ENCODE measurements at places on chromosomes 2 and 18.

DNA sequence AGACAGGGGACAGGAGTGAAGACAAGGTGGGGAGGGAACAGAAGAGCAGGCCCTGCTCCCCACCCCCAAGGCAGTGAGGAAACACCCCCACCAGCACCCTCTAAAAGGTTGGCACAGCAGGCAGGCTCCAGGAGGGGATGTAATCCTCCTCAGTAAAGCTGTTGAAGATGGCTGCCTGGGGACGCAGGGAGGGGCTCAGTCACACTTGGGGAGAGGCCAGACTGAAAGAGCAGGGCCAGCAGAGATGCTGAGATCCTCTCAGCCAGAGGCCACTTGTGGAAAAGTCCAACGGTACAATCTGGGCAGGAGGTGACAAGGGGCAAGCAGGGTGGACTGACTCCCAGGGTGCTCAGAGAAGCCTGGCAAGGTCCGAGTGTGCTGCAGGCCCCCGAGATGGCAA, 154.8 kb upstream of the ID2 start:
- DNase-seq: no peak

- no peak for DNase-seq
These were observed 110.4 kb upstream of the DYNAP start for GRCh38 chr18:54480616-54481015.

DNA sequence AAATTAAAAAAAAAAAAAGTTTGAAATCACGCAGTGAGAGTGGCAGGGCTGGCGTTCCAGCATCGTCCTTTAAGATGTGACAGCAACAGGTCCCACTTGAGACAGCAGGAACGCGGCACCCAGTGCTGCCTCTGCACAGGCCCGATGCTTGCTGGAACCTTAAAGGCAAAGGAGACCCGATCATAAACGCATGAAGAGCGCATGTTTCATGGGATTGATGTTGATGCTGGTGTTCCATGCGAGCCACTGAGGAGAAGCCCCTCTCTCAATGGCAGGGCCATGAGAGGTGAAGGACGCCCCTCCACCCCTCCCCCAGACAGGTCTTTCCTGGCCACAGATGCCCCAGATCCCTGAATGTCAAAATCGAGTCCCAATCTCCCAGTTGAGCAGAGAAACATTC, 17.9 kb upstream of the ALPI start:
- DNase-seq: no peak

GRCh38 chr2:85188852-85189251, 55.7 kb downstream of the TCF7L1 start:
- no peak for DNase-seq

- no peak for DNase-seq
These were observed 15.8 kb downstream of the INO80C start for GRCh38 chr18:35481960-35482366.

DNA sequence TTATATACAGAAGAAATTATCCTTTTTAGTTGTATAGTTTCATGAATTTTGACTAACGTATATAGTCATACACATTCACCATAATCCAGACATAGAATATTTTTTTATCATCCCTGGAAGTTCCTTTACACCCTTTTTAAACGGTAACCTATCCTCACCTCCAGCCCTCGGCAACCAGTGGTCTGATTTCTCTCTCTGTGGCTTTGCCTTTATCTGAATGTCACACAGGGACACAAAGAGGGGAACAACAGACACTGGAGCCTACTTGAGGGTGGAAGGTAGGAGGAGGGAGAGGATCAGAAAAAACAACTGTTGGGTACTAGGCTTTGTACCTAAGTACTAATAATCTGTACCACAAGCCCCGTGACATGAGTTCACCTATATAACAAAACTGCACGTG, 191.9 kb downstream of the MC4R start:
- DNase-seq: no peak

DNA sequence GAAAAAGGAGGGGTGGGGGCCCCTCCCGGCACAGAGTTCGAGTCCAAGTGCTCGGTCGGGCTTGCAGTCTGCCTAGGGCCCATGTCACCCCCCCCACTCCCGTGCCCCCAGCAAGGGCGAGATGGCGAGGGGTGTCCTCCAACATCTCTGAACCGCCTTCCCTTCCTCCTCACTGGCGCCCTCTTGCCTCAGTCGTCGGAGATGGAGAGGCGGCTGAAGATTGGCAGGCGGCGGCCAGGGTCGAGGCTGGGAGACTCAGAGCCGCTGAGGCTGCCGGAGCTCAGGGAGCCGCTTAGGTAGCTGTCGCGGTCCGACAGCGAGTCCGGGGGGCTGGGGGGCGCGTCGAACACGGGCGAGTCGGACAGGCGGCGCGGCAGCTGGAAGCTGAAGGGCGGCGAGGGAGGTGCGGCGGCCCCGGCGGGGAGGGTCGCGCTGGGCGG, 2.3 kb downstream of the ZFP36L2 start:
- no peak for DNase-seq

- DNase-seq: no peak
These were observed 299.4 kb downstream of the LPIN1 start for GRCh38 chr2:12045864-12046291.

DNA sequence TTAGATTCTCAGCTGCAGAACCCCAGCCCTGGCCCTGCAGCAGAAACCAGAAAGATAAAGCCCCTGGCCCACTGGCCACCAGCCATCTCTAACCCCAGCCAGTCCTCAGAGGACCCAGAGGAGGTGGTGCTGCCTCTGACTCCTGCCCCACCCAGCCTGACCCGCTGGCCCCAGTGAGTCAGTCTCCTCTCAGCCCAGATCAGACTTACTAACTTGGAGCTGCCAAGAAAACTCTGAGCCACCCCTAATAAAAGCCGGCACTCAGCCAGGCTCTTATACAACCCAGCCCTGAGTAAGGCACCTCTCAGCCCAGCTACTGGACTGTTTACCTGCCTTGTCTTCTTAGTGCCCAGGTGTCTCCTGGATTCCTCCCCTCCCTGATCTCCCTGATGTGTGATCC, 2.0 kb downstream of the SLC14A2 start:
- DNase-seq: peak; percentile 56

DNA sequence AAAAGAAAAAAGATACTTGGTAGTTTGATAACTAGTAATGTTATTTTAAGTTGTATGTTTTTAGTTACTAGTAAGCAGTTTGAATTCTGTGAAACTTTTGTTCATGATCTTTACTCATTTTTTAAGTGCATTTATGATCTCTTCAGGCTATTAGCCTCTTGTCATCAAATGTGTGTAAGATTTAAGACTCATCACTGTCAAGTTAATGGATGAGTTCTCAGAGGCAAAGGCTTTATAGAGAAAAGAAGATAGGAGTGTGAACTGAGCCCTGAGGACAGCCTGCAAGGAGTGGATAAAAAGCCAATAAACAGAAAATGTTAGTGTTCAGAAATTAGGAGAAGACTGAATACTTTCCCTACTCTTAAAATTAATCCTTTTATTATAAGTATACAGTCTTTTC, 13.5 kb downstream of the NDUFV2 start:
- DNase-seq: no peak

GRCh38 chr2:30026091-30027055, 105.0 kb upstream of the ALK start:
- peak; percentile 45 for DNase-seq

DNA sequence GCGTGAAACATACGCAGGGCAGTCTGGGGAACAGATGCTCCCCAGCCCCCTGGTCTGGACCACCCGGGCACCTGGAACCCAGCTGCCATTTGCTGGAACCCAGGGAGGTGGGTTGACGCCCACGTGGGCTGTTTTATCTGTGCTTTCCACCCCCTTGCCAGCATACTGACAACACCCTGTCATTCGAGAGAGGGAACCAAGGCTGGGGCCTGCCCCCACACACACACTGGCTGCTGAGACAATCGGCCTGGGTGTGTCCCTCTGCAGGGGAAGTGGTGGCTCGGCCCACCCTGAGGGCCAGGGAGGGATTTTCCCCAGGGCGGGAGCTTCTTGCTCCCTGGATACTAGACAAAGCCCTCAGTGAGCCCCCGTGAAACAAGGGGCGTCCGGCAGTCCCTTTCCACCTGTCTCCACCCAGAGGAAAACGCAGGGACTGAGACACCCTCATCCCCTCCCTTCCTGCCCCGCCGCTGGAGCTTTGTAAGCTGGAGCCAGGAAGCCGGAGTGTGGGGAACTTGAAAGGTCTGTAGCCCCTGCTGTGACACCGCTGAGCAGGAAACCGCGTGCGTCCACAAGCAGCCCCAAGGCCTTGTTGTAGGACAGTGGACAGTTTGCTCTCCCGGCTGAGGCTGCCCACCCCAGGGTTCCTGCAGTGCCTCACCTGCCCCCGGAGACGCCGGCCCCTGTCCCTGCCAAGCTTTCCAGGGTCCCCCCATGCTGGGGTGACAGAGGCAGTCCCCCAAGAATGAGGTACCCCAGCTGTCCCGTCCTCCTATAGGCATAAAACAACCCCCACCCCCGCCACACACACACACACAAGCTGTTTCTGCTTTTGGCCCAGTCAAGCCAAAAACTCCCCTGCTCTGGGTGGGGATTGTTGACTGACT, 14.1 kb upstream of the KLF11 start:
- DNase-seq: no peak

DNA sequence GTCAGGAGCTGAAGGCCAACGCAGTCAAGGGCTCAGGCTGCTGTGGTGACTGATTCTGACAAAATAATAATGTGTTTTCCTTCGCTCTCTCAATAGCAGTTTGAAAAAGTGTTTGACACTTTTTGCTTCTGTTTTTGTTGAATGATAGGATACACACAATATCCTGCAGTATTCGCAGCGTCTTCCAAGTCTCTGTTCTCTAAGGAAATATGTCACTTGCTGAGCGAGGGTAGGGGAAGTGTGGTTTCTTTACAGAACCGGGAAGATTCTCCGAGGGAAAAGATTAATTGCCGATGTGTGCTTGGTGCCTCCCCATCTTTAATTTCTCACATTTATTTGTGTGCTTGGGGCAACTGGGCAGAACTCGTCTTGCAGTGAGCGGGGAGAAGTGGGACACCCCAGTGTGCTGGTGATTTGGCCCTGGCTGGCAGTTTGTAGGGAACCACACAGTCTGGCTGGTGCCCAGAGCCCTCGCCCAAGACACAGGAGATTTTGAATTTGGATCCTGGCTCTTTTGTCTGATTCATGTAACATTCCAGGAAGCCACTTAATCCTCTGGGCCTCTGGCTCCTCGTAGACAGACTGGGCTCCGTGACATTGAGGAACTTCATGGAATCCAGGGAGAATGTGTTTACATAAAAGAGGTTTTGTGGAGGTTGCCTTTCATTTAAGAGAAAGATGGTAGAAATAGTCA, 169.4 kb downstream of the LDLRAD4 start:
- DNase-seq: no peak

DNA sequence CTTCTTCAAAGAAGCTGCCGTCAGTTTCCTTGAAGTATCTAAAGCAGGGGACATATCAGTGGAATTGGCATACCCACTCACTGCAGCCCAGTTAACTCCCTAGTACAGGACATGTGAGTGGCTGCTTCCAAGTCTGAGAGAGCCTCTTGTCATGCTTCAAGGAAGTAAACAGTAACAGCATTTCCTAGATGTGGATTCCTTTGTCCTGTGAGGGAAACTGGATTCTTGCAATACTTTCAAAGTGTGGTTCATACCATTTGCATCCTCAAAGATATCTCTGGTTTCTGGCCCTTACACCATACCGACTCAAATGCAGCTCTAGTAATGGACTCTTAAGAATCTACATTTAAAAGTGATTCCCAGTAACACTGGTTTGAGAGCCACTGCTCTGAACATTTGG, 87.2 kb downstream of the ESCO1 start:
- DNase-seq: no peak

- DNase-seq: no peak
These were observed 34.8 kb upstream of the IMP4 start for GRCh38 chr2:130307850-130308249.

DNA sequence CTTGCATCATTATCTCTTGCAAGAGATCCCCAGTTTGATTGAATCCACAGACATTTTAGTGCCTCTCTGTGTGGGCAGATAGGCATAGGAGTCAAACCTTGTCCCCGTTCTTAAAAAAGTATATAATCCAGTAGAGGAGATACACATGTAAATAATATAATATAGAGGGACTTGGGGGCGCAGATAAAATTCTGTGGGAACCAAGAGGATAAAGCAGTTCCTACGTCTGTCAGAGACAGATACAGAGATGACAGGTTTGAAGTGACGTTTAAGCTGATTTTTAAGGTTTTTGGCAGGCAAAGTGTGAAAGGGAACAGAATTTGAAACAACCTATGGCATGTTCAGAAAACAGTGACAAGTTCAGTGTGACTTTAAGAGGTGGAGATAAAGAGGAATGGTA, 63.1 kb downstream of the CAB39 start:
- DNase-seq: no peak

GRCh38 chr18:46155641-46156051, 51.5 kb downstream of the HAUS1 start:
- peak; percentile 45 for DNase-seq

GRCh38 chr2:159375241-159375640, 88.7 kb upstream of the WDSUB1 start:
- DNase-seq: no peak

DNA sequence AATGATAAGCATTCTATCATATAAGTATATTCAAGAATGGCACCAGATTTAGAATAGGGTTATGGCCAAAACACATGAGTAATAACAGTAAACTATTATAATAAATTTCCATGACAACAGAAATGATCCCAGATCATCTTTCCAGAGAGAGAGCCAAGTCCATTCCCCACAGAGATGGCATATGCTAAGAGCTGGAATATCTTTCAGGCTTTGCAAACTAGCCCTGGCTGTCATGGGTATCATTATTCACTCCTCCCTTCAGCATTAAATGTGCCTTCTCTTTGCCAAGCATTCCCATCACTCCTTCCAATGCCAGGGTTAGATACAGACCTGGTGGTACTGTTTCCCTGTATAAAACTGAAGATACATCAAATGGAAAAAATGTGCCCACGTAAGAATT, 10.9 kb downstream of the FEZ2 start:
- no peak for DNase-seq

All from skeletal muscle cell (primary cell).